ENCODE measurements at places on chromosomes 6 and 20.

DNA sequence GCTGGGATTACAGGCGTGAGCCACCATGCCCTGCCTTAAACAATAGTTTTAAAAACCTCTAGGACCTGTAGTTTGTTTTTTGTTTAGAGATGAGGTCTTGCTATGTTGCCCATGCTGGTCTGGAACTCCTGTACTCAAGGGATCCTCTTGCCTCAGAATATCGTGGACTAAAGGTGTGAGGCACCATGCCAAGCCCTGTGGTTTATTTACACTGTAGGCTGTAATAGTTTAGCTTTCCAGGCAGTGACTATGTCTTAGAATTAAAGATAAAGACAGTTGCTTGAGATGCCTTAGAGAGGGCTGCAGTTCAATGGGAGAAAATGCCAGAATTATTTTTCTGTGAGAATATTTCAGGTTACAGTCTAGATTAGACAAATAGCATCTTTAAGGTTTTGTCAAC lies 72.9 kb downstream of the SGK1 start:
- no peak for DNase-seq

GRCh38 chr6:150711584-150712504 lies 112.2 kb downstream of the PLEKHG1 start:
- DNase-seq: no peak

GRCh38 chr20:8722277-8722928 lies 346.5 kb upstream of the PLCB4 start:
- no peak for DNase-seq

GRCh38 chr6:43304882-43305281 lies 3.7 kb downstream of the CRIP3 start:
- no peak for DNase-seq

Data from activated T-helper 1 cell treated with anti-CD3 and anti-CD28 coated beads, Interleukin-2, amount 50 U/mL, for 16 hours (primary cell).